ENCODE measurements at places on chromosomes 6 and 20. TPM values are rescaled to one million over a fixed set of nuclear protein-coding genes. Genes with fewer than 3 reads are reported as not detected.

- no peak overlapping the region for H3K4me3 ChIP-seq
- no peak for DNase-seq
- no peaks in the 10 kb centered on the region for H3K27me3 ChIP-seq
Measured at GRCh38 chr20:53080969-53081871, 109.1 kb downstream of the TSHZ2 start.

UST gene
- total RNA-seq: 3.3 TPM

- H3K27ac ChIP-seq: no peak overlapping the region
- H3K4me1 ChIP-seq: no peaks in the 10 kb centered on the region
Measured at GRCh38 chr20:57173986-57174385, 92.5 kb downstream of the BMP7 start.

KCNQ2 gene
- 2.3 TPM for total RNA-seq

LY6G6C gene
- not detected for total RNA-seq

Measured in left ventricle myocardium inferior (tissue), 1 donor.